Neural crest cell (in vitro differentiated cells): ENCODE measurements at places on chromosomes 12 and 14. TPM values are rescaled to one million over a fixed set of nuclear protein-coding genes. Genes with fewer than 3 reads are reported as not detected.

Gene ARHGAP9
- total RNA-seq = 0.56 and 1.0 TPM in 2 replicates

Gene C1S
- 2.2 and 3.6 TPM in 2 replicates for total RNA-seq

Gene RPGRIP1
- not detected in 2 replicates for total RNA-seq

Gene BCL2L14
- total RNA-seq = 0.86 and 1.2 TPM in 2 replicates

Gene SYNE3
- 0.82 and 0.96 TPM in 2 replicates for total RNA-seq

Gene BCDIN3D
- total RNA-seq = 7.9 and 9.6 TPM in 2 replicates

Gene CLMN
- total RNA-seq = 7.7 and 8.9 TPM in 2 replicates

Gene FAM90A1
- not detected in 2 replicates for total RNA-seq

Gene MAP3K9
- 10.3 and 11.2 TPM in 2 replicates for total RNA-seq

Gene NUBPL
- 13.2 and 13.8 TPM in 2 replicates for total RNA-seq

Gene SLC22A17
- 39.4 and 42.4 TPM in 2 replicates for total RNA-seq

Gene DIP2B
- total RNA-seq = 37.8 and 39.4 TPM in 2 replicates

Gene SSTR1
- not detected in 2 replicates for total RNA-seq

Gene CLEC2B
- 0.19 TPM in 1 of 2 replicates, not detected in the other for total RNA-seq
